ENCODE measurements at places on chromosomes 2 and 18.

- DNase-seq = no peak
Measured at GRCh38 chr2:161063946-161064306, 96.3 kb upstream of the TANK start.

DNA sequence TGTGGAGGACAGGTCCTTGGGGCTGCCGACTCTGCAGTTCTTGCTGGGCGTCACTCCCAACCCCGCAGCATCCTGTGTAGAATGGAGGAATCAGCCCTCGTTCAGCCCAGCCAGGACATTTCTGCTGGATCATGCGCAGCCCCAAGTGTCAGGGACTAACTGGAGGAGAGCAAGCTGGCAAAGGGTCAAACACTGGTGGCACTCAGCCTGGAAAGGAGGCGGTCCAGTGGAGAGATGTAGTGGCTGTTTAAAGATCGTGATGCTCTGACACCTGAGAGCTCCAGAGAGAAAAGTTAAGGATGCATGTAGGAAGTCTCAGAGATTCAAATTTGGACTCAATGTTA lies 63.6 kb upstream of the SH3RF3 start:
- DNase-seq = no peak

- DNase-seq = no peak
Measured at GRCh38 chr2:237487496-237487895, 445 bp downstream of the MLPH start.

GRCh38 chr2:189874586-189875320 lies 90.5 kb downstream of the PMS1 start:
- no peak for DNase-seq

DNA sequence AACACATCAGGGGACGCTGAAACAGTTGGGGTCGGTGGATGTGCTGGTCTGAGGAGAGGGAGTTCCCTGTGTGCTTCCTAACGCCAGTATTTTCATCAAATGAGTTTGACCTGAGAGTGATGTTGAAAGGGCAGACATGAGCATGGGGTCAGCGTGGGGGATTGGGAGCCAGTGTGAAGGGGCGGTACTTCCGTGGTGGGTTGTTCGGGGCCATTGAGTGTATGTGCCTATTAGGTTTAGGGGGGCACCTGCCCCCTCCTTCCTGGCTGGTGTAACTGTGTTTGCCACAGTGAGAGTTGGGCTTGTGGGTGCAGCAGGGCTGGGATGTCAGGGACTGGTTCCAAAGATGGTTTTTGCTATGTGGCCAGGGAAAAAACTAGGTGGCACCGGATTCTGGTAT lies 24.4 kb downstream of the SPEG start:
- no peak for DNase-seq

DNA sequence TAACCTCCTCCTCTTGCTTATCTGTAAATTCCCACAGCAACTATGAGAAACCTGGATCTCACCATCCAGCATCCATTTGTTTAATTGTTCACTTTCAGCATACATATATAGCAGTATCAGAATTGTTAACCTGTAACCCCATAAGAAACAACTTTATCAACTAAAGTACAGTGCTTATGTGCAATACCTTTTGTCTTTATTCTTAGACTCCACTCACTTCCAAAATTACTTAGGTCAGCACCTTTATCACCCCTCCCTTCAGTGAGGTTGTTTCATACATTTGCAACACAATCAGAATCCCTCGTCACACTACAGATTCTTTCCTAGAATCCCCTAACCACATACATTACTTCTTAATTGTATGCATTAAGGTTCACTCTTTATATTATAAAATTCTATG lies 225.9 kb upstream of the NCKAP5 start:
- DNase-seq = no peak

GRCh38 chr2:101788995-101789970 lies 91.8 kb downstream of the MAP4K4 start:
- DNase-seq = no peak

DNA sequence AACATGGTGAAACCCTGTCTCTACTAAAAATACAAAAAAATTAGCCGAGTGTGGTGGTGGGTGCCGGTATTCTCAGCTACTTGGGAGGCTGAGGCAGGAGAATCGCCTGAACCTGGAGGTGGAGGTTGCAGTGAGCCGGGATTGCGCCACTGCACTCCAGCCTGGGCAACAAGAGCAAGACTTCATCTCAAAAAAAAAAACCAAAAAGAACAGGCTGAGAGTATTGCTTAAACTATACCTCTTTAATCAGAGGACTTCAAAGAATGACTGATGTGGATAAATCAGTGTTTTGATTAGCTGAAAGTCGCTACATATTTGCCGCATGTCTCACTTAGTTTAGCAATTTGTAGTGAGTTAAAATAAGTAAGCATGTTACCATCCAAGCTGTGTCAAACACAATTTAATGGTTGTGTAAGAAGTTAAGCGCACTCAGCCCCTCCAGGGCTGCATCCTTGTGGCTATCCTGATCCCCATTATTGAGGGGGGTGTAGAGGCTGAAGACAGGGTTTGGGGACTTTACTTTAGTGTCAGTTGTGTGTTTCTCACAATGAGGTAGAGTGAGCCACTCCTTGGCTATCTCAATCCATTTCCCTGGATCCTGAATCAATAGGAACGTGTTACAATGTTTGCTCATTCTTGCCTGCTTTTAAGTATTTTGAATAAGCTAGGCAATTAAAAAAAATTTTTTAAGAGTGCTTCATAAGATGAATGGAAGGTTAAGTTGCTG lies 11.0 kb upstream of the FARP2 start:
- DNase-seq = no peak

DNA sequence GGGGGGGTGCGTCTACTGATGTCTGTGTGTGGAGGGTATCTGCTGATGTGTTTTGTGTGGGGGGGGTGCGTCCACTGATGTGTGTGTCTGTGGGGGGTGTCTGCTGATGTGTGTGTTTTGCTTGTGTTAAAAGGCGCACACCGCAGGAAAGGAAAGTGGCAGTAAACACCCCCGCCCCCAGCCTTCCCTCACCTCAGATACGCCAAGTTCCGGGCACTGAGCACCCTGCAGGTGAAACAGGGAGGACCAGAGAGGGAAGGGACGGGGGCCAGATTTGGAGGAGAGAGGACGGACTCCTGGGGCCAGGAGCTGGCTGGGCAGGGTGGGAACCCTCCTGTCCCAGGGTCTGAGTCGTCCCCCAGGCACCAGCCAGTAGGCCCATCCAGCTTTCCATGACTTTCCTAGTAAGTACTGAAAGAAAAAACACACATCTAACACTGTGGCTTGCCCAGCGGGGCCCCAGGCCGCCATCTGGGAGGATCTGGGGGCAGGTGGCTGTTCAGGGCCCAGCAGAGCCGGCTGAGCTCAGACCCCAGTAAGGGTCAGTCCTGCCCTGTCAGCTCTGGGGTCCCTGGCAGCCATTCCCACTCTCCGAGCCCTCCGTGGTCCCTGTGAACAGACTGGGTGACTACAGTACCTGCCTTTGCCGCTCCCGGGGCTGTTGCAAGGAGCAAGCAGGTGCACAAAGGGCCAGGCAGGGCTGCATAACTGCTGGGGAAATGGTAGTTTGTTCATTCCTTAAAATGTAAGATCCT lies 126.9 kb downstream of the NFATC1 start:
- peak; percentile 42 for DNase-seq
